ENCODE measurements at places on chromosomes 3 and 15.

GRCh38 chr15:92123962-92124656 is 269.6 kb upstream of the ST8SIA2 start:
- peak; percentile 88 for DNase-seq
- peak overlapping the region; percentile 20 for H3K27ac ChIP-seq
- peaks cover 11% of the 10 kb centered on the region for H3K4me1 ChIP-seq
- no peaks in the 10 kb centered on the region for H3K36me3 ChIP-seq

GRCh38 chr3:61682671-61683548 is 121.5 kb downstream of the PTPRG start:
- H3K4me3 ChIP-seq, result no peak overlapping the region
- H3K27me3 ChIP-seq, result no peaks in the 10 kb centered on the region
- no peak for DNase-seq
- H3K4me1 ChIP-seq, result peaks cover 94% of the 10 kb centered on the region
- H3K27ac ChIP-seq, result 0 out of 2 replicates have a peak overlapping the region, but pooled peaks have one; percentile 7
- no peaks in the 10 kb centered on the region for H3K36me3 ChIP-seq

DNA sequence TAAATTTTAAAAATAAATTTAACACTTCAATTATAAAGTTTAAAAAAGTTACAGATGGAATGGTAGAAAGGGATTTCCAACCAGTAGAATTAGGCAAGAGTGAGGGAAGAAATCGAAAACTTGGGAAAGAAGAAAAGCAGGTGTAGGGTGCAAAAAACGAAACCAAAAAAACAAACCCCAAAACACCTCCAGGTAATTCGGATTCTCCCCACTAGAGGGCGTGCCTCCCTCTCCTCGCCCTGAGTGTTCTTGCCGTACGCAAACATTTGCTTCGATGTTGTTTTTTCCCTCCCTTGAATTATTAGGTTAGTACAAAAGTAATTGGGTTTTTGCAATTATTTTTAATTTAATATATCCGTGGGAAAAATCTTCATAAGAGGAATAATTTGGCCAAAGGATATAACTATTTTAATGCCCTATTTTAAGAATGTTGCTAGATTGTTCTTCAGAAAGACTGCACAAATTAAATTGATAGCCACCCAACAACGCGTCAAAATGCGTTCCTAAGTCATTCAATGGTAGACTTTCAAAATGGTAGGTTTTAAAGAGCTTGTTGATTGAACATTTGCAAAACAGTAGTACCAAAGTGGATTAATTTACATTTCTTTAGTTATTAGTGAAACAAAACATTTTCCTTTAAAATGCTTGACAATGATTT is 63.7 kb downstream of the SLC30A4 start:
- DNase-seq, result peak; percentile 68
- no peaks in the 10 kb centered on the region for H3K36me3 ChIP-seq
- H3K4me1 ChIP-seq, result peaks cover 5% of the 10 kb centered on the region
- peaks cover 32% of the 10 kb centered on the region for H3K27me3 ChIP-seq

GRCh38 chr15:90660195-90660998 is 56.7 kb upstream of the BLM start:
- no peaks in the 10 kb centered on the region for H3K27me3 ChIP-seq
- H3K36me3 ChIP-seq, result no peaks in the 10 kb centered on the region
- no peak for DNase-seq
- no peak overlapping the region for H3K4me3 ChIP-seq
- H3K4me1 ChIP-seq, result no peaks in the 10 kb centered on the region
- no peak overlapping the region for H3K27ac ChIP-seq

DNA sequence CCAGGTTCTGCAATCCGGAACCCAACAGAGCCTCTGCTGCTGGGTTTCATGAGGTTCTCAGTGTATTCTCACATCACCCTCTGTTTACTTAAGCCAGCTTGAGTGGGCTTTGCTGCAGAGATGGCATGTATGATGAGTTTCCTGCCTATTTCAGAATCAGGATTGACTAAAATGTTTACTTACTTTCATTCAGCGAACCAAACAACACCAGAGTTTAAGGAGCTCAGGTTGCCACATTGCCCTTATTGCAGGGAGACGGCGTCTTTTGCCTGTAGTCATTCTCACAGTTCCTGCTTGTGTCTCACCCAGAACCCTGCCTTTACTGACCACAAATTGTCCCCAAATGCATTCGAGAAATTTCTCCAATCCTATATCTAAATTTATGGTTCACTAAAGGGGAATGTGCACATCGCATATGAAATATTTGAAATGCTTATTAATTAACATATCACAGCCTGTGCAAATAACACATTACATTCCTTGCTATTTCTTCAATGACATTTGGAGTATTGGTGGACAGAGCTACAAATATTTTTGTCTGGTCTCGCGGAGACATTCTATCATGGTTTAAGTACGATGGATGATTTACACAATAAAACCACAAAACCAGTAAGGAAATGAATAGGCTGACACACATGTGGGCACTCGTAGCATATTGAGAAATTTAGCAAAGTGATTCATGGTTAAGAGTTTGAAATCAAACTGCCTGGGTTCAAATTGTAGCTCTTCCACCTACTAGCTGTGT is 377.2 kb upstream of the CFAP20DC start:
- H3K27ac ChIP-seq, result no peak overlapping the region
- H3K4me1 ChIP-seq, result no peaks in the 10 kb centered on the region
- no peak for DNase-seq
- no peaks in the 10 kb centered on the region for H3K27me3 ChIP-seq
- H3K4me3 ChIP-seq, result no peak overlapping the region
- H3K36me3 ChIP-seq, result no peaks in the 10 kb centered on the region

- H3K36me3 ChIP-seq, result no peaks in the 10 kb centered on the region
- DNase-seq, result no peak
- H3K27ac ChIP-seq, result peak overlapping the region; percentile 71
- no peaks in the 10 kb centered on the region for H3K27me3 ChIP-seq
- H3K4me3 ChIP-seq, result no peak overlapping the region
These were observed 153.1 kb upstream of the DPH6 start for GRCh38 chr15:35698966-35699575.

DNA sequence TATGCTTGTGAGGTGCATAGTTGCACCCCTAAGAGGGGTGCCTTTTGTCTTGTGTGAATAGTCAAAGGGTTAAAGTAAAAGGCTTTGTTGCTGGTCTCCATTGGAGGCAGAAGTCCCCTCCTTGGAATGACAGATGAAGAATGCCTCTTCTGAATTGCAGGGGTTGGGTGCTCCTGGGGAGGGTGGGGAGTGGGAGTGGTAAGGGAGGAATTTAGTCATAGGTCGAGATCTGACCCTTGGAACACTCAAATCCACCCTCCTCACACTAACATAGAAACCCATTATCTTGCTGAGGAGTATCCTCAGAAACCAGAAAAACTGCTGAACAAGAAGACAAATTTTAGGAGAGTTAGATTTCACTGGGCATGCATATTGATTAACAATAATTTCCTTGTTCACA is 4.7 kb downstream of the CTXND1 start:
- H3K4me1 ChIP-seq, result peaks cover 6% of the 10 kb centered on the region
- H3K27ac ChIP-seq, result no peak overlapping the region
- H3K27me3 ChIP-seq, result peaks cover 34% of the 10 kb centered on the region
- no peaks in the 10 kb centered on the region for H3K36me3 ChIP-seq

DNA sequence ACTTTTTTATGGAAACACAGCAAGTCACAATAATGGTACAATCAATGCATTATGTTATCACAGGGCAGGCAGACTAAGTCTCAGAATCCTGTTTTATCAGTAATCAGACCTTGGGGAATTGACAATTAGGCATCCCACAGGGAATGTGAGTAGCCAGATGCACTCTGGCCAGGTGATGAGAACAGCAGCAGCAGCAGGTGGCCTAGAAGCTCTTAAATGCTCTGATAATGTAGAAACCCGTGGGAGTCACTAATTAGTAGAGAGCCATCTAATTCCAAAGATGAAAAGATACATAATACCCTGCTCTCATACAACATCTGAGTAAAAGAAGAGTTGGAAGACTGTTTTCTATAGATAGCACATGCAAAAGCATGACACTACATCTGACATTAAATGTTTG is 12.6 kb downstream of the CEP152 start:
- no peak overlapping the region for H3K4me3 ChIP-seq
- no peak overlapping the region for H3K27ac ChIP-seq
- H3K27me3 ChIP-seq, result no peaks in the 10 kb centered on the region
- H3K36me3 ChIP-seq, result peaks cover 24% of the 10 kb centered on the region
- DNase-seq, result peak; percentile 53
- 0 out of 2 replicates have a peak, but pooled peaks cover 4% of the 10 kb centered on the region for H3K4me1 ChIP-seq

DNA sequence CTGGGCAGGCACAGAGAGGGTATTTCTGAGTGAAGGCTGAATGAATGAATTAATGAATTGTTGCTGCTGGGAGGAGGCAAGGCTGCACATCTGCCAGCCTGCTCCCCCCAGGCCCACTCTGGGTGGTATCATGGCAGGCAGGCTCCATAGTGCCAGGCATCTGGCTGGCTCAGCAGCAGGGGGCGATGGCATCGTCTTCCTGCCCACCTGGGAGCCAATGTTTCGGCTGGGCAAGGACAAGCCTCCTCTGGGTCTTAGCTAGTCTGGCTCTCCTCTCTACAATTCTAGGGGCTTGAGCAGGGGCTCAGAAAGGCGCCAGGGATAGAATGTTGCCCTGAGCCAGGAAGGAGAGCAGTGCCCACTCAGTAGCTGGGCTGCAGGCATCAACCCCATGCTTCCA is 1.7 kb upstream of the TLR9 start:
- H3K27ac ChIP-seq, result no peak overlapping the region
- no peak for DNase-seq
- no peak overlapping the region for H3K4me3 ChIP-seq
- no peaks in the 10 kb centered on the region for H3K4me1 ChIP-seq
- peaks cover 3% of the 10 kb centered on the region for H3K36me3 ChIP-seq

DNA sequence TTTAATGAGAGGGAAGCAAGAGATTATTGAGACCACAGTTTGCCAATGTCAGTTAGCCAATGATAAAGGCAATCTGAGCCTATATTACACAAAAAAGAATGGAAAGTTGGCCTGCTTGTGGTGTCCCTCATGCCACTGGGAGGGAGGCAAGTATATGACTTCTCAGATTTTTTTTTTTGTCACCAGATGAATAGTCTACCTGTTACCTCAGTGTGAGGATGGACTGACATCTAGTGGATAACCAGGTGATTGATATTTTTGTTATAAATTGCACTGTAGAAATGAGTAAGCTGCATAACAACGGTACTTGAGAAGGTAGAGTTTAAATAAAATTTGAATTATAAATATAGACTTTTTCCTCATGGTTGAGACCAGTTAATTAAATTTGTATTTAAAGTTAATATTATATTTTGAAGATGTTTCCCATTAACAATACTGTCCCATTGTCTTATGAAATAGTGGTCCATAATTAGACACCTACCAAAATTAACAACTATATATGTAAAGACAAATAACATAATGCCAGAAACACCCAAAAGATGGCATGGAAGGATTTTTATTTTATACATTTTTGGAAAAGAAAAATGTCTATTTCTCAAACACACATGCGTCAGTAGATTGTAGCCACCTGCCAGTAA is 237.8 kb upstream of the GADL1 start:
- no peak overlapping the region for H3K27ac ChIP-seq
- H3K27me3 ChIP-seq, result no peaks in the 10 kb centered on the region
- peak; percentile 58 for DNase-seq
- no peak overlapping the region for H3K4me3 ChIP-seq
- H3K4me1 ChIP-seq, result peaks cover 4% of the 10 kb centered on the region

GRCh38 chr3:72070005-72070404 is 285.1 kb upstream of the PROK2 start:
- H3K27me3 ChIP-seq, result no peaks in the 10 kb centered on the region
- no peak overlapping the region for H3K27ac ChIP-seq
- H3K4me1 ChIP-seq, result no peaks in the 10 kb centered on the region

- no peak overlapping the region for H3K27ac ChIP-seq
- no peaks in the 10 kb centered on the region for H3K27me3 ChIP-seq
- H3K4me3 ChIP-seq, result no peak overlapping the region
- no peaks in the 10 kb centered on the region for H3K36me3 ChIP-seq
- no peaks in the 10 kb centered on the region for H3K4me1 ChIP-seq
These were observed 29.0 kb downstream of the RASGRP1 start for GRCh38 chr15:38535491-38536200.

- no peak for DNase-seq
- H3K27me3 ChIP-seq, result no peaks in the 10 kb centered on the region
- no peak overlapping the region for H3K27ac ChIP-seq
- no peak overlapping the region for H3K4me3 ChIP-seq
- H3K36me3 ChIP-seq, result no peaks in the 10 kb centered on the region
These were observed 43.5 kb downstream of the GOLGA6L2 start for GRCh38 chr15:23403550-23403949.

- peaks cover 13% of the 10 kb centered on the region for H3K4me1 ChIP-seq
- H3K4me3 ChIP-seq, result no peak overlapping the region
- H3K27ac ChIP-seq, result no peak overlapping the region
- no peak for DNase-seq
- H3K27me3 ChIP-seq, result no peaks in the 10 kb centered on the region
- no peaks in the 10 kb centered on the region for H3K36me3 ChIP-seq
These were observed 196.0 kb upstream of the TOPAZ1 start for GRCh38 chr3:44045476-44046275.

DNA sequence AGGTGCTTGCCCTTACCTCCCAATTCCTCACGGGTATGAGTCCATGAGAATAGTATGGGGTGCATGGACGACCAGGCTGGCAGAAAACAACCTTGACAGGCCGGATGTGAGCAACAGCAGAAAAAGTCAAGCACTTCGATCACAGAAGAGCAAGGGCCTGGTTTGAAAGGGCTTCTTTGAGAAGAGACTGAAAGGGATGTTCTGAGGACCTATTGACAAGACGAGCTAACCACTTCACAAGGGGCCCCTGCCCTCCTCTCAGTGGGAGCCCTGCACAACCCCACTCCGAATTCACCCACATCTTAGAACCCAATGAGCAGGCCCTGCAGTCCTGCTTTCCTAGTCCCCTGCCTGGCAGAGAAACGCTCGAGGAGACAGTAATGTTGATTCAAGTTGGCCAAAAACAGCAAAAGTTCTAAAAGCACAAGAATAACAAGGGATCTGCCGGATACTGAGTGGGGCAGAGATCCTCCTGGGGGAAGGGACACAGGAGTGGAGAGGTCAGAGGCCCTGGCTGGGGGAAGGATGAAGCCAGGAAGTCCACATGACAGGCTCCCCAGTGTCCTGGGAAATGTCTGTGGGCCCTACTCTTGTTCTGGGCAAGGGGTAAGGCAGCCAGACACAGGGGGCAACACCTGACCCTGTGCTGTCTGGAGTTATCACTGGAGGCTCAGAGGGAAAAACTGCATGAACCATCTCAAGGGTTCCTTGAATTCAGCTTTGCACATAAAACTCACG is 14.8 kb upstream of the CX3CR1 start:
- H3K27me3 ChIP-seq, result no peaks in the 10 kb centered on the region
- DNase-seq, result no peak
- H3K4me1 ChIP-seq, result no peaks in the 10 kb centered on the region
- H3K27ac ChIP-seq, result no peak overlapping the region
- H3K4me3 ChIP-seq, result no peak overlapping the region
